DND-41 (cell line): ENCODE measurements at places on chromosomes 16 and 17.
A peak's percentile ranks its signal among the peaks of the same experiment; 100 is the strongest.

DNA sequence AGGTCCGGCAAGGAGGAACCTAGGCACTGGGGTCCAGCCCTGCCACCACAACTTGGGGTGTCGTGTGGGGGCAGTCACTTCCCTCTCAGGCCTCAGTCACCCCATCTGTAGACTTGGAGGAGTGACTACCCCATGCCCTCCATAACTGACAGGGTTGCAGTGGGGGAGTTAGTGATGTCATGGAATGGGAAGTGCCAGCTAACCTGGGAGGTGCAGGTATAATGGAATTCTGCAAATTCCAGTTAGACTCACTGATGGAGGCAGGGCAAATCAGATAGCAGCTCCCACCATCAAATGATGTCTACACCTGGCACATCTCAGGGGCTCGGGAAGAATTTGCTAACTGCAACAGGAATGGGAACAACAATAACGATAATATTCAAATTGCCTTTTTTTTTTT lies 72.9 kb downstream of the CNGB1 start:
- DNase-seq, result no peak

DNA sequence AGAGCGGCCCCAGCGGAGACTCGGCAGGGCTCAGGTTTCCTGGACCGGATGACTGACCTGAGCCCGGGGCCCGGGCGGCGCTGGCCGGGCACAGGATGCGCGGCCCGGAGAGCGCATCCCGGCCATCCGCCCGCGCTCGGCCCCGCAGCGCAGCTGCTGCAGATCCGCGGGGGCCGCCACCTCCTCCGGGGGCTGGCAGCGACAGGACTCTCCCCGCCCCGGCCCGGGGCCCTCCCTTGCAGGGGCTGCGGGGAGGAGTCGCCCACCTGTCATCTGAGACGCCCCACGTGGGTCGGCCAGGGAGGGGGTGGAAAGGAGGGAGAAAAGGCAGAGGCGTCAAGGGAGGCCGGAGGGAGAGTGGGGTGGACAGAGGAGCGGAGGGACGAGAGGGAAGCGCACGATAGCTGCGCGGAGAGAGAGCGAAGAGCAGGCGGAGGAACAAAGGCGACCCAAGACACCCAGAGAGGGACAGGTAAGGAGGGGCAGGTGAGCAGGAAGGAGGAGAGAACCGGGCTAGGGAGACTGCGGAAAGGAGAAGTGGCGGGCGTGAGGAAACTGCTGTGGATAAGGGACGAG lies 471 bp upstream of the PRKAR1A start:
- DNase-seq, result peak; percentile 74

DNA sequence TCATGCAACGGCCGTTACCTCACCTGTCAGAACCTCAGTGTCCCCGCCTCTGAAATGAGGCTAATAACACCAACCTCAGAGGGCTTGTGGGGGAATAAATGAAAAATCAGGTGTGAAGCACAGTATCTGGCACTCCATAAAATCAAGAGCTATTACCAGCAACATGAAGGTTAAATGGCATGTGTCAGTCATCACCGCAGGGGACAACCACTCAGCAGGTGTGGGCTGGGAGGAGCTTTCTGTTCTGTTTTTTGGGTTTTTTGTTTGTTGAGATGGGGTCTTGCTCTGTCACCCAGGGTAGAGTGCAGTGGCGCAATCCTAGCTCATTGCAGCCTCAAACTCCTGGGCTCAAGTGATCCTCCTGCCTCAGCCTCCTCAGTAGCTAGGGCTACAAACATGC lies 16.8 kb upstream of the KRT19 start:
- DNase-seq, result no peak

DNA sequence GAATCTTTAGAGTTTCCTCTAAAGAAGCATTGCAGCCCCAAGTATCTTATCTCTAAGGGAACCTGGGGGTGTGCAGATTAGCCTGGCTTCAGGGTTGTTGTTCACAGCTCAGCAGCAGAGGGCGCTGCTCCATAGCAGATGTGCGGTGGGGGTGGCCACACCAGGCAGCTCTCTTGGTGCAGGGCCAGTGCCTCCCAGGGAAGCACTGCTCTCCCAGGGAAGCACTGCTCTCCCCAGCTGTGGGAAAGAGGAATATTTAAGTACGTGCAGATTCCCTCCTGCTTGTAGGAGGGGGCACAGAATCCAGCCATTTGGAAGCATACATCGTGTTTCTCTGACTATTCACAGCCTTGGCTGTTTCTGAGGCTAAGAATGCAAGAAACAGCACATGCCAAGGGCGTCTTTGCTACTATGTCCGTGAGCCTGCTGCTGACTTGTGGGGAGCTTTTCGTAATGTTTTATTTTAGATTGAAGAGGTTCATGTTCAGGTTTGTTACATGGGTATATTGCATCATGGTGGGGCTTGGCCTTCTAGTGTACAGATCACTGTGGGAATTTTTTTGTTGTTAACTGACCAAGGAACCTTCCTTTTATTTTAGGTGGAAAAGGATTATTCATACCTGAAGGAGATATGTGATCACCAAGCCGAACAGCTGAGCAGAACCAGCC lies 217.8 kb downstream of the SPECC1 start:
- DNase-seq, result peak; percentile 66

DNA sequence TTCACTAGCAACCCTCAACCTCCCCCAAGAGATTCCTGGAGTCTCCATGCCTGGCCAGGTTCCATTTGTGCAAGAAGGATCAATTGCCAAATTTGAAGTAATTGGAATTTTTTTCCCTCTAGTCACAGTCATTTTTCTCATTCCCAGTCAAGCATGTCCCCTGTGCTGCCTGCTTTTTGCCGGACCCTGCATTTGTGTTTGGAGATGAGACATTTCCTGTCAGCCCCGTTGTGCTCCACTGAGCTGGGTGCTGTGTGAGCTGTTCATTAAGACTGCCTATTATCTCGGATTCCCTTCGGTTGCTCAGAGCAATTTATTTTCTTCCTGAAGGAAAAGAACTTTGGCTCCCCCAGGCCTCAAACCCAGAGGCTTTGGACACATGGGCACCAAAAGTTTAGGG lies 201.0 kb upstream of the NLRP1 start:
- no peak for DNase-seq

- DNase-seq, result no peak
Measured at GRCh38 chr16:62652441-62653120, 616.3 kb upstream of the CDH8 start.

DNA sequence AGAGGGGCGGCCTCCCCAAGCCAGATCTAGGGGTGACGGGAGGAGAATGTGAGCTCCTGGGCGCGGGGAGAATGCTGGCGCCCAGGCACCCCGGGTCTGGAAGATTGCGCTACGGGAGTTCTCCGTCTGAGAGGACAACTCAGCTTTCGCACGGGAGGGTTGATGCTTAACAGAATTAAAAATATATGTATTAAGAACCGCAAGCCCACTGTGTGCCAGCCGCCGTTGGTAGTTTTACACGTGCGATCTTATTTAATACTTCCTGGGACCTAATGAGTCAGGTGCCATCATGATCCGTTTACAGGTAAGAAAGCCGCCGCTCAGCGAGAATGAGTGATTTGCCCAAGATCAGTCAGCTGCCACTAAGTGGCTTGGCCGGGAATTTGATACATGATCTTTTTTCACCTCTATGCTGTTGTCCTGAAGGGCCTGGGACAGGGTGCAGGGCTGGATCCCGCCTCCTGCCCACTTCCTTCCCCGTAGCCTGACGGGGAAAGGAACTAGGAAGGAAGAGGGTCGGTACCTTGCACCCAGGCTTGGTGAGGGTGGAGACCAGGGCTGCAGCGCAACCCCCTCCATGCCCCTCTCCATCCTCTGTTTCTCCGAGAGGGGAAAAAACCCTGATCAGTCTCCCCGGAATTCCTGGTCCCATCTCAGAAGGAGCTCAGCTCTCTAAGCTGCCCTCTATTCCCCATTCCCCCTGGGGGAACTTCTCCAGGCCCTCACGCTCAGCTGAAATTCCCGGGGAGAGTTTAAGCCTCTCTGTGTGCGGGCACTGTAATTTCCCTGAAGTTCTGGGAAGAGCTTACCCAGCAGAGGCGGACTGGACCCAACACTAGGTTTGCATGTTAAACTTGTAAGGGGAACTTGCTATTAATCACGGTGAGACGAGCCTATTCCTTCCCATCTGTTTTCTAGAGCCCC lies 983 bp downstream of the VAT1L start:
- DNase-seq, result no peak

- DNase-seq, result no peak
Measured at GRCh38 chr17:48634493-48635208, 8.5 kb upstream of the HOXB9 start.

GRCh38 chr17:7579001-7579833 lies at the start of gene CD68:
Gene CD68, plus strand, starts transcription at chr17:7579638. Its CDS starts 40 bp downstream, at chr17:7579678.
- DNase-seq, result peak; percentile 75

GRCh38 chr16:10325783-10326543 lies 59.9 kb upstream of the ATF7IP2 start:
- DNase-seq, result no peak

- no peak for DNase-seq
Measured at GRCh38 chr16:87126403-87127025, 190.7 kb downstream of the C16orf95 start.

DNA sequence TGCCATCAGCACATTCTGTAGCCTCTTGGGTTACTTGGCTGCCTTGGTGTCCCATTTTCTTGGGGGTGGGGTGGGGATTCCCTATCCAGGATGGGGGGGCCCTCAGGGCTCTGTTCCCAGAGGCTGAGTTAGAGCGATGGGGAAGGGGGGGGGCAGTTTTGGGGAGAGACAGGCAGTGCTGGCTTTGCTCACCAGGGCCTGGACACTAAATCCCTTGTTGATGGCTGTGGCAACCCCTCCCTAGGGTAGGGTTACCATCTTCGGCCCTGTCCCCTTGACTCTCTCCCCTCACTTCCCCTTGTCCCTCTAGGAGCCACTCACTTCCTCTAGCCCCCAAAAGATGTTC lies 660 bp upstream of the ATP2A1 start:
- no peak for DNase-seq

DNA sequence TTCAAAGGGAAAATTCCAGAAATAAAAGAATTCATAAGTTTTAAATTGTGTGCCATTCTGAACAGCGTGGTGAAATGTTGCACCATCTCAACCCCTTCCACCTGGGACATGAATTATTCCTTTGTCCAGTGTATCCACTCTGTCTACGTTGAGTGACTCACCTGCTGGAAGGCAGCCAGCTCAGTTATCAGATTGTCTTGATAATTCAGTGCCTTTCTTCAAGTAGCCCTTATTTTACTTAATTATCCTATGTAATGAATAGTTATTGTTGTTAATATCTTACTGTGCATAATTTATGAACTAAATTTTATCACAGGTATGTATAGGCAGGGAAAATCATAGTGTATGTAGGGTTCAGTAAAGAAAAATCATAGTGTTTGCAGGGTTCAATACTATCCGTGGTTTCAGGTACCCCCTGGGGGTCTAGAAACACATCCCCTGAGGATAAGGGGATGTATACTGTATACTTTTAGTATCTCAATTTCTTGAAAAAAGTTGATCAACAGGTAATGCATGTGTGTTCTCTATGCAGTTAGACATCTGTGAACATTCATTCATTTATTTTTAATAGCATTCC lies 7.7 kb upstream of the PCTP start:
- DNase-seq, result no peak

DNA sequence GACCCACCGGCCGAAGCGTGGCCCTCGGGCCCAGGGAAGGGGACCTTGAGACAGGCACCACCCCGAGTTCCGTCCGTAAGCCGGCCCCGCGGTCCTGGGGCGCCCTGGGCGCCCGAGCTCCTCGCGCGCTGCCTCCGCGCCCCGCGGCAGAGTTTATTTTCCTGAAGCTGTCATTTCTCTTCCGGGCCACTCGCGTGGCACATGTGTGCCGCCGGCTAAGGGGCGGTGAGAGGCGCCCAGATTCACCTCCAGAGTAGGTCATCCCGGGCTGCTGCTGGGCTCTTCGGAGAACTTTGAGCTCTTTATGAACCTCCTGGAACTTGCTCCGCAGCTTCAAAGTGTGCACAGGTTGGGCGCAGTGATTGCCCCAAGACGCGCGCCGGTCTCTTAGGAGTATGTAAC lies 489 bp downstream of the ZC3H18 start:
- peak; percentile 48 for DNase-seq

GRCh38 chr16:86432691-86433090 lies 77.6 kb upstream of the FOXF1 start:
- DNase-seq, result no peak

GRCh38 chr16:75250809-75251279 lies 580 bp downstream of the BCAR1 start:
- no peak for DNase-seq

GRCh38 chr17:15361151-15361550 lies 19.8 kb upstream of the TEKT3 start:
- DNase-seq, result no peak

GRCh38 chr16:65663774-65664173 lies 541.9 kb upstream of the CDH11 start:
- DNase-seq, result no peak

GRCh38 chr16:68790944-68791343 lies 52.4 kb upstream of the TANGO6 start:
- DNase-seq, result no peak

DNA sequence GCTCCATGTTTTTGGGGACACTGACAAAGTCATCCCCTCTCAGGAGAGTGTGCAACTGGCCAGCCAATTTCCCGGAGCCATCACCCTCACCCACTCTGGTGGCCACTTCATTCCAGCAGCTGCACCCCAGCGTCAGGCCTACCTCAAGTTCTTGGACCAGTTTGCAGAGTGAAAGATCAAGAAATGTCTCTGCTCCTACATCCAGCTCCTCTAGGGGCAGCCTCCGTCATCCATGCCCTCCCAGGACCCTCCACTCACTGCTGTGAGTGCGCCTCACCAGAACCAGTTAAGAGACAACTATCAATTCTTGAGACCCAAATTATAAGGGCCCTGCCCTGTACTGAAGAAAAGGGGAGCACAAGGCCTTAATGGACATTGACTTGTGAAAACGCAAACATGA lies 1.1 kb downstream of the OVCA2 start:
- no peak for DNase-seq

DNA sequence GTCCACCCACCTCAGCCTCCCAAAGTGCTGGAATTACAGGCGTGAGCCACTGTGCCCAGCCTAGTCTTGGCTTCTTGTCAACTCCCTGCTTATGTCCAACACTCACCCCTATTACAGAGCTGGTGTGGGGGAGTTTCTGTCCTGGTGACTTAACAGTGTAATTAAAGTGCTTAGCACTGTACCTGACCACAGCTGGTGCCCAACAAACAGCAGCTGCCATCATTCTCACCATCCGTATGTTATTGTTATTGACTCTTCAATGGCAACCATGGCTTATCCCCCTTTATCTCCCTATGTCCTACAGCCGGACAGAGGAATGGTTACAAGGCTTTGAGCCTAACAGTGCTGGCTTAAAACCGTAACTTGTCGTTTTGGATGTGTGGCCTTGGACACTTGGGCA lies 17.0 kb upstream of the BRCA1 start:
- DNase-seq, result no peak

- DNase-seq, result no peak
Measured at GRCh38 chr17:16085066-16085699, 85.6 kb downstream of the TTC19 start.
